ENCODE measurements at places on chromosomes 16 and 17.

- DNase-seq: no peak
These were observed 84.5 kb downstream of the SOX9 start for GRCh38 chr17:72205357-72205756.

GRCh38 chr17:79525793-79526677, 84.8 kb downstream of the RBFOX3 start:
- DNase-seq: no peak

DNA sequence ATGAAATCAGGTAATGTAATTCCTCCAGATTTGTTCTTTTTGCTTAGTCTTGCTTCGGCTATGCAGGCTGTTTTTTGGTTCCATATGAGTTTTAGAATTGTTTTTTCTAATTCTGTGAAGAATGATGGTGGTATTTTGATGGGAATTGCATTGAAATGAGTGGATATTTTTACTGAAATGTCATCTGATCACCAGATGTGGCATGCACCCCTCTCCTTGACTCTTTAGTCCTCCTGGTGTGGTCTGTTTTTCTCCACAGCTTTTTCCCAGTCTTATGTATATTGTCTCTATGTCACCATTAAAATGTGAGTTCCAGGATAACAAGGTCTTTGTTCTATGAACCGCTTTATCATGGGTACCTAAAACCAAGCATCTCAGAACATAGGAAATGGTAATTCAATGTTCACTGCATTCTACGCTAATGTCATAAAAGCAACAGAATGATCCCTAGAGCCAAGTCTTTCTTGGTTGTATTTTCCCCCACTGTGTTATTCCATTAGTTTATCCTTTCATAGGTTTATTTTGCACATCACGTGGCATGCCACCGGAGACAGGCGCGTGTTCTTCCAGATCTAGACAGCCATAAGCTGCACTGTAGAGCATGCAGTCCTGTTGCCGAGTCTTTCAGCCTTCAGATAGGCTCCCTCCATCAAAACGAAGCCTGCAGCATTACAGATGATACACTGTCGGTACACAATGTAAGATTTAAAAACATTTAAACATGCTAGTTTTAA, 172.5 kb downstream of the RPTOR start:
- no peak for DNase-seq

- DNase-seq: no peak
These were observed 2.4 kb upstream of the VWA3A start for GRCh38 chr16:22089910-22090309.

- no peak for DNase-seq
These were observed 59.0 kb downstream of the ANKFY1 start for GRCh38 chr17:4204710-4205173.

DNA sequence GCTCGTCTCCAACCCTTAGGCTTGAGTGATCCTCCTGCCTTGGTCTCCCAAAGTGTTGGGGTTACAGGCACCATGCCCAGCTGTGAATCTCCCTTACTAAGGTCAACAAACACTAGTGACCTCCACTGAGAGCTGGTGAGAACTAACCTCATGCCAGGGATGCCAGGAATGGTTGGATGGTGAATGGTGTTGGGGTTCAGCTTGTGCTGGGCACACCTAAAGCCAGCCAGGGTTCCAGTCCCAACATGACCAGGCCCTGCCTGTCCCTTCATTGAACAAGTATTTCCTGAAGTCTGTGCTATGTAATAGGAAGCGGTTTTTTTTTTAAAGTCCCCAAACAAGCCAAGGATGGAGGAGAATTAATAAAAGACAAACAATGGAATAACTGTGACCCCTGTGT, 56.0 kb upstream of the TOB1 start:
- no peak for DNase-seq

- DNase-seq: no peak
These were observed 126.1 kb upstream of the PLCG2 start for GRCh38 chr16:81652798-81653505.

DNA sequence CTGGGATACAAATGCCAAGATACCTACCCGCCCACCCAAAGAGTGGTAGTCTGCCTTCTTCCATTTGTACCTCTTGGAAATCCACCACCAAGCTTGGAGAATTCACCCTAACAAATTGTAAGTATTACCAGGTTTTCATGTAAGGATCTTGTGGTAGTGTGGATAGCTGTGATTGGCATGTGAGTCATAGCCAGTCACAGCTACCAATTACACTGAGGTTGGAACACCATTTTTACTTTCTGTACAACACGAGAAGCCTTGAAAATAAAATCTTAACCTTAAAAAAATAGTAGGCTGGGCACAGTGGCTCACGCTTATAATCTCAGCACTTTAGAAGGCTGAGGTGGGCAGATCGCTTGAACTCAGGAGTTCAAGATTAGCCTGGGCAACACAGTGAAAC, 18.5 kb upstream of the SLC35G3 start:
- DNase-seq: no peak

DNA sequence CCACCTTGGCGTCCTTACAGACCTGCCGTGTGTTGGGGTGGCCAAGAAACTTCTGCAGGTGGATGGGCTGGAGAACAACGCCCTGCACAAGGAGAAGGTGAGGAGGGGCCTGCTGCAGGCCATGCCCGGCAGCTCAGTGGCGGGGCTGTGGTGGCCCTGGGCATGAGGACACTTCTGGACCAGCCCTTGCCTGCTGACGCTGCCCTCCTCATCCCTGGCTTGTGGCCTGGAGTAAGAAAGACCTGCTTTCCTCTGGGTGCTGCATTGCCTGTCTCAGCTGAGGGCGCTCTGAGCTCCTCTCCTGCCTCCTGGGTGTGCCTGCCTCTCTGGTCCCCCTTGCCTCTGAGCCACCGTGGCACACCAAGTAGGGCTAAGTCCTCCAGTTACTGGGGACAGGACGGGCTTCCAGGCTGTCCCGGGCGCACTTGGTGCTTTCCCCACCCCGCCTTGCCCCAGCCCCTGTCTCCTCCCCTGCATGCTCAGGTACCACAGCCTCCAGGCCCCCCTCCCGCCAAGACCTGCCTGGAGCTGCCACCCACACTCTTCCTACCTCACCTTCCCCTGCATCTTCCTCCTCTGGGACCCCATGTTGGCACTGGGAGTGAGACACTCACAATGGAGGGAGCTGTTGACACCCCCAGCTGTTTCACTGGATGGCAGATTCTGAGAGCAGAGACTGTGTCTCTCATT, 8.7 kb downstream of the ENDOV start:
- peak; percentile 21 for DNase-seq

- DNase-seq: no peak
These were observed 30.3 kb downstream of the CPSF4L start for GRCh38 chr17:73231395-73231794.

- DNase-seq: no peak
These were observed 115.2 kb upstream of the NETO2 start for GRCh38 chr16:47258874-47259461.

DNA sequence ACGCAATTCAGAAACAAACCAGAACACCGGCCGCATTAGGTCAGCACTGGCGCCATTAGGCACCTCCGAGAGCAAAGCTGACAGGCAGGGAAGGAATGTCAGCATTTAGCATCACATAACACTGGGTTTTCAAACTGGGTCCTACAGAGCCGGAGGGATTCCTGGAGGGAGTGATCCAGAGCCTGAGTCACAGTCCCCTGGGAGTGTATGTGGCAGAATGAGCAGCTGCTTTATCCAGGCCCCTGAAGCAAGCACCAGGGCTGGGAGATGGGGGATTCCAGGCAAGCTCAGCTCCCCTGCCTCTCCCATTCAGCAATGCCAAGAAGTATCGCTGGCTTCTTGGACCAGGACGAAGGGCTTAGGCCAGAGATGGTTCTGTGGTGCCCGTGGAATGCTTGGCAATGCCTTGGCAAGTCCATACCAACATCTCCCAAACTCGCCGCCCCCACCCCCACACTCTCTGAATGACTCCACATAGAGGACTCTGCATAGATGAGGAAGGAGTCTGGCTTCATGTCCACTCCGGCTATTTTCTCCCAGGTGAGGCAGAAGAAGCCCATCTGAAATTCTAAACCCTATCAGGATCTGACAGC, 20.4 kb downstream of the GAS7 start:
- no peak for DNase-seq

GRCh38 chr17:61063528-61063927, 336.1 kb upstream of the TBX2 start:
- no peak for DNase-seq

- DNase-seq: no peak
These were observed 116.6 kb downstream of the XYLT1 start for GRCh38 chr16:17354141-17354601.

DNA sequence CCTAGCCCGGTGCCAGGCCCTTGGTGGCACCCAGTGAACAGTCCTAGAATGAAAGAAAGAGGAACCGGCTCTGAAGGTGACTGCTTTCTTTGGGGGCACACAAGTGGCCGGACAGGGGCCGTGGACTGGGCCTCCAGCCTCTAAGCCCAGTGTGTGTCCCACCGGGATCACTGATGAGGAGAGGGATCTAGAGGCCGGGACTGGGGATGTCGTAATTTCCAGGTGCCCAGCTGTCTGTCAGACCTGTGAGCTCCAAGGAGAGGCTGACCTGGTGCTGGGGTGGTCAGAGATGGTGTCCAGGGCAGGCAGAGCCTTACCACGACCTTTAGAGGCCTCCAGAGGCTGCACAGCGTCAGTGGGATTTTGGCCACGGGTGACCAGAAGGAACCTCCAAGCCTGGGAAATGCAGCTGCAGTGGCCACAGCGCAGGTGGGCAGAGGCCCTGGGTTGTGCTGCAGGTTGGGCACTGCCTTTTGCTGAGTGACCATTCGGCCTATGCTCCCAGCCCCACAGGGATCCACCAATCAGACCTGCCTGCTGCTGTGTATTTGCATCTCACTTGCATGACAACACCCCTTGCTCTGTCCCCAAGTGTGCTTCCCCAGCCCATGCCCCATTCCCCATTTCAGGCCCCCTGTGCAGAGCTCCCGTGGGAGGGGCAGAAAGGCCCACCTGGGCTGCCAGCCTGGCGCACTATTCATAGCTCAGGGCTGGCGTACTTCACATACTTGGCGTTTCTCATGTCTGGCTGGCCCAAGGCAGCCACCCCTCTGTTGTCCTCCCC, 12.5 kb downstream of the ARHGAP23 start:
- no peak for DNase-seq

GRCh38 chr16:53502331-53503269, at the start of gene AKTIP:
Gene AKTIP, minus strand, starts transcription at chr16:53503209. Its CDS starts 2,950 bp downstream, at chr16:53500259.
- no peak for DNase-seq

DNA sequence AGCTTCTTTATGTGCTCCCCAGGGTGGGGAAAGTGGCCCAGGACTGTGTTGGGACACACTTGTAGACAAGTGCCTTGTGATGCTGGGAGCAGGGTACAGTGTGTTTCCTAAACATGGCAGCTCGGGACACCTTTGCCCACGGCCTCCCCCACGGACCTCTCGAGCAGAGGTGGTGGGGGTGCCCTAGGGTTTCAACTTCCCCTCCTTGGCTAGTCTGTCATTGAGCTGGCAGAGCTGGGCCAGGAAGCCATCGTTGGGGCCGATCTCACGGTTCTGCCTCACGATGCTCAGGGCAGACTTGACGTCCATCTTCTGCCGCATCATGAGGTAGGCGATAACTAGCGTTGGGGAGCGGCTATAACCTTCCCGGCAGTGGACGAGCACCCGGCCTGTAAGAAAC, 9.4 kb downstream of the DUSP3 start:
- DNase-seq: no peak

- DNase-seq: no peak
These were observed 444.0 kb downstream of the HS3ST3B1 start for GRCh38 chr17:14744761-14745473.

DNA sequence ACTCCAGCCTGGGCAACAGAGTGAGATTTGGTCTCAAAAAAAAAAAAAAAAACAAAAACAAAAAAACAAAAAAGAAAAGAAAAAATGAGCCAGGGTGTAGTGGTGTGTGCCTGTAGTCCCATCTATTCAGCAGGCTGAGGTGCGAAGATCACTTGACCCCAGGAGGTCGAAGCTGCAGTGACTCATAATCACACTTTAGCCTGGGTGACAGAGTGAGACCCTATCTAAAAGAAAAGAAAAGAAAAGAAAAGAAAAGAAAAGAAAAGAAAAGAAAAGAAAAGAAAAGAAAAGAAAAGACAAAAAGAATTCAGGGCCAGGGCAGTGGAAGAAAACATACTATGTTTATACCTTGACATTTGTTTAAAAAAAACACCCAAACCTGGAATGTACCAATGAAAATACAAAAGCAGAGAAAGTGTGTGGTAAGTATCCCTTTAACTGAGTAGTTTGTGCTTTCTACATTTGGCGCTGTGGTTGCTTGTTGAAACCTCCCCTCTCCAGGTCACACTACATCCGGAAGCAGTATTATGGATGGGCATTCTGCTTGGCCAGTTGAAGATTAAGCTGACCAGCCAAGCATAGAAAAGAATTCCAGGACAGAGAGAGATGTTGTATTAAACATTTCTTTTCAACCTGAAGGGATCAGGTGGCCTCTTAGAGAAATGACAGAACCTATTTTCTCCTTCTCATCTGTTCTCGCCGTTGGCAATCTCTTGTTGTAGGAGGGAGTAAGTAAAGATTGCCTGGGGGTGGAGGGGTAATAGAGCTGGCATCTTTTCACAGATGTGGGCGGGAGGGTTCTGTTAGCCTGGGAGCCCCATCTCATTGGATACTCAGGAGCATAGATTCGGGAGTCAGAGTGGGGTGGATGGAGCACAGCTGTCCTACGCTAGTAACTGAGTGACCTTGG, 12.1 kb upstream of the PRKCB start:
- DNase-seq: no peak

DNA sequence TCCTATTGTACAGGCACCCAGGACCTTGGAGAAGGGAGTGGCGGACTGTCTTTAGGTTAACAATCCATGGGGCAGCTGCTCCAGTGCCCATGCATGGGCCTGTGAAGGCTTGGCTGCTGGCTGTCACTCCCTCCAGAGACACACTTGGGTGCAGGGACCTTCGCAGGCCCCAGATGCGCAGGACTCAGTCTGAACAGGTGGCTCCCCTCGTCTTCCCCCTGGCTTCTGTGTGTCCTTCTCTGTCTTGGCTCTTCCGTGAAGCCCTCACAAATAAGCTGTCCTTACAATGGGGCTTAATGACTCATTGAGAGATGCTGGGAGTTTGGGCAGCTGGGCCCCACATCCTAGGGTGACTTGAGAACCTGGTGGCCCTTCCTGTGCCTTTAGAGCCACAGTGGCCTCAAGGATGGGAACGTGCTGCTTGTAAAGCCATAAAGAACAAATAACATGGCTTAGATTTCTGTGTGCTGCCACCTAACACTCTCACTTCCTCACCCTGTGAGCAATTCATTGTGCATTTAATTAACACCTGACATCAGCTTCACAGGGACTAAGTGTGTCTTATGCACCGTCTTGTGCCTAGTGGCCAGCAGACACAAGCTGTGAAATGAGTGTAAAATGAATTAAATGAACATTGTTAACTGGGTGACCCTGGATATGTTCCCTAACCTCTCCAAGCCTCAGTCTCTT, 340.7 kb downstream of the SNX29 start:
- no peak for DNase-seq
